ENCODE measurements at places on chromosomes 13 and 19.

- no peak for DNase-seq
These were observed 170.3 kb upstream of the ARGLU1 start for GRCh38 chr13:106738186-106738678.

DNA sequence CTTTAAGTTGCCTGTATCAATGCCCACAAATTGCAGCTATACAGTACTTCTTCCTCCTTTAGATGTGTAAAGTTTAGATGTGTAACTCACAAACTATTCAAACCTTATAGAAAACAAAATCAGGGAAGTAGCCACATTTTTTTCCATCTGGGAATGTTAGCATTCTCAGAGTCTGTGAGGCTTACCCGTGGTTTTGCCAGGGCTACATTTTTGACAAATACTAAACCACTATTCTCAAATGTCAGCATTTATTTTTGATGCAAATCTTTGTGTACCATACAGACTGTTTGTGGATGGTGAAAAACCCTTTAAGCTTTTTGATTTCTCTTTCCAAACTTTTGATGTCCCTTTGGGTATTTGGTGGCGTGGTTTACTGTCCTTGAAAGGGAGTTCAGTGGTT lies 216.4 kb downstream of the POSTN start:
- no peak for DNase-seq

DNA sequence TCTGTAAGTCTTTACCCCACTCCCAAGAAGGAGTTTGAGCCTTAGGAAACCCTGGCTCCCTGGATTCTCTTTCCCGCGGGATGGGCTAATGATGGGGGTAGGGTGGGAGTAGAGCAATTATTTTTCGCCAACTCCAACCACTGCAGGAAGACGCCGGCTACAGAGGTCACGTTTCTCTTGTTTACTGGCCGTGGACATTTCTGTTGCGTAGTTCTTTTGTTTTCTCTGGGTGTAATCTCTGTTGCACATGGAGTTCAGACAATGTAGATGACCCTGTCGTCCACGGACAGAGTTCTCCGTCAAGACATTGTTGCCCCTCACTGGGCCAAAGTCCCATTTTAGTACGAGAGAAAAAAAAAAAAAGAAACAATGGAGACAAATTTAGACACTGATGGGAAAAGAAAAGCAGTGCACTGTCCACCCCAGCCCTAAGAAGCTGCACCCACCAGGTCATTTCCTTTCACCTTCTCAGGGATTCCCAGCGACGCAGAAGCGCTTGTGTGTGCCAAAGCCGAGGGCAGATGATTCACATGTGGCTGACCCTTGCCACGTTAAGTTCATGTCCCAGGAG lies 133.9 kb upstream of the ARGLU1 start:
- no peak for DNase-seq

DNA sequence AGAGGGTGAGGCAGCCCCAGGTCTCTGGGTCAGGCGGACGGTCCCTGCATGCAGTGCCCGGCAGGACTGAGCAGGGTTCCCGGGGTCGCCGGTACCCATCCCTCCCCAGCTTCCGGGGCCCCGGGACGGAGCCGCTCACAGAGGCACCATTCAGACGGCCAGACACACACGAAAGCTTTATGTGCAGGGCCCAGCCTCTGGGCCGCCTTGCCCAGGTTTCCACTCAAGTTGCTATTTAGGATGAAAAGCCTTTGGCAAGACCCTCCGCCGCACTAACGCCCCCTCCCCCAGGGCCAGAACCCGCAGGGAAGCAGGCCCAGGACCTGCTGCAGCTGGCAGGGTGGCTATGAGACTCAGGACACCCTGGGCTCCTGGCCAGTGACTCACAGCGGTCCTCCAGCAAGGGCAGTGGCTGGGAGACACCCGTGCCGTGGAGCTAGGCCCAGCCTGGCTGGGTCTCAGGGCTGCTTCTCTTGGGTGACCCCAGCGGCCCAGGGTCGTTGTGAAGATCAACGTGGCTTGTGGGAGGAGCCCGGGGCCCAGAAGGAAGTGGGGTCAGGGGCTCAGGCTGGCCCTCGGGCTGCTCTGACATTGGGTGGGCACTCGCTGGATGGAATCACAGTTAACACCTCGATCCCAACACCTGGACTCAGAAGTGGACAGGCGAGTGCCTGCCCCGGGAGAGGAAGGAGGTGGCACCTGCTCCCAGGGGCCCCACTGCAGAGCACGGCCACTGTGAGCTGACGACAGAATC lies 4.8 kb downstream of the C19orf25 start:
- no peak for DNase-seq

- DNase-seq: no peak
These were observed 1.5 kb downstream of the ERCC2 start for GRCh38 chr19:45368737-45369340.

GRCh38 chr19:38304866-38305429 lies 897 bp downstream of the C19orf33 start:
- DNase-seq: no peak

GRCh38 chr13:84973661-84974060 lies 825.6 kb downstream of the SLITRK6 start:
- no peak for DNase-seq

DNA sequence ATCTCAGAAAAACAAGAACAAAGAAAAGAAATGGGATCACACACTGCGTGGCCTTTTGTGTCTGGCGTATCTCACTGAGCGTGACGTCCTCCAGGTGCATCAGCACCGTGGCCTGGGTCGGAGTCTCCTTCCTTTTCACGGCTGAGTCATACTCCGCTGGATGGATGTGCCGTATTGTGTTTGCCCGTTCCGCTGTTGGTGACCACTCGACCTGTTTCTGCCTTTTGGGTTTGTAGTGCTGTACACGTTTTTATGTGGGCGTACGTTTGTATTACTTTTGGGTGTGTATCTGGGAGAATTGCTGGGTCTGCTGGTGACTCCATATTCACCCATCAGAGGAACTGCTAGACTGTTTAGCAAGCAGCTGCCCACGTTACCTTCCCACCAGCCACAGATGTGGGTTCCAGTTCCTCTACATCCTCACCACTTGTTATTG lies 11.4 kb downstream of the ARID3A start:
- DNase-seq: peak; percentile 88

GRCh38 chr13:38902551-38902950 lies 88.1 kb downstream of the STOML3 start:
- no peak for DNase-seq

GRCh38 chr13:98254513-98254912 lies 77.4 kb upstream of the RNF113B start:
- no peak for DNase-seq

- DNase-seq: peak; percentile 10
These were observed 22.2 kb downstream of the GPR42 start for GRCh38 chr19:35392742-35393715.

DNA sequence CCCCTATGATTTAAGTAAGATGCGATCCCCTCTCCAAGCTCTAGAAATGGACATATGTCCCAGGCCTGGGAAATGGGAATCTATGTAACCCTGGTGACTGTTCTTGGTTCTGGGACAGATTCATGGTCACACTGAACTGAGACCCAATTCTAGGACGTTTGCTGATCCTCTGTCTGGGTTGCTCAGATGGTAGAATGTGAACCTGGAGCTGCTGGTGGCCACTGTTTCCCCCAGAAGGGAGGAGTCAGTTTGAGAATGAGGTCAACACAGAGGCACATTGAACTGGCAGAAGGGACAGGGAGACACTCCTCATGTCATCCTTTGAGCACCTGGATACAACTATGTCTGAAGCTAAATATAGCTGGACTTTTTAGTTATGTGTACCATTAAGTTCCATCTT lies 29.1 kb downstream of the FAM187B start:
- DNase-seq: no peak

GRCh38 chr19:1896508-1896907 lies 8.7 kb upstream of the ADAT3 start:
- no peak for DNase-seq

- DNase-seq: peak; percentile 60
These were observed 55.4 kb downstream of the SACS start for GRCh38 chr13:23377983-23378632.

DNA sequence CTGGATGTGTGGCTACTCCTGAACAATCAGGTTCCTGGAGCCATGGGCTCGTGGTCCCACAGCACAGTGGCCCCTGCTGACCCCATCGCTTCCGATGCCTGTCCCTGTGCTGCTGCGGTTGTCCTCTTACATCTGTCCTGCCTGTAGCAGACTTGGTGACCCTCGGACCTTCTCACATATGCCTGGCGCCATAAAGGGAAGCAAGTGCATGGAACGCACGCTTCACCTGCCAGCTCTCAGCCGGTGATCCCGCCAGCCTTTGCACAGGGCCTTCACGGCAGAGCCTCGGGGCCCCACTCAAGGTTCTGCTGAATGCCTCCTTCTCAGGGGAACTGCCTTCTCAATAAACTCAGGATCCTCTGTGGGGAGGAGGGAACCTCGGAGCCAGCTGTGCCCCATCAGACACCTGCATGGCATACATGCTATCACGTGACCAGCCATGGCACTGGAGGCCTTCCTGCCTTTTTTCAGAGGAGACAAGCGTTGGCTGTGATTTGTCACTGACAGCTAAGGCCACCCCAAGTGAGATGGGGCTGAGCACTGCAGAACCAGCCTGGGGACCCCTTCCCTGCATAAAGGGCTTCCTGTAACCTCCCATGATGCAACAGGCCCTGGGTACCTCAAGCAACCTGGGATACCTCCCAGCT lies 24.3 kb downstream of the PEPD start:
- no peak for DNase-seq

GRCh38 chr13:82654861-82655855 lies 1227.1 kb downstream of the SLITRK1 start:
- DNase-seq: no peak

DNA sequence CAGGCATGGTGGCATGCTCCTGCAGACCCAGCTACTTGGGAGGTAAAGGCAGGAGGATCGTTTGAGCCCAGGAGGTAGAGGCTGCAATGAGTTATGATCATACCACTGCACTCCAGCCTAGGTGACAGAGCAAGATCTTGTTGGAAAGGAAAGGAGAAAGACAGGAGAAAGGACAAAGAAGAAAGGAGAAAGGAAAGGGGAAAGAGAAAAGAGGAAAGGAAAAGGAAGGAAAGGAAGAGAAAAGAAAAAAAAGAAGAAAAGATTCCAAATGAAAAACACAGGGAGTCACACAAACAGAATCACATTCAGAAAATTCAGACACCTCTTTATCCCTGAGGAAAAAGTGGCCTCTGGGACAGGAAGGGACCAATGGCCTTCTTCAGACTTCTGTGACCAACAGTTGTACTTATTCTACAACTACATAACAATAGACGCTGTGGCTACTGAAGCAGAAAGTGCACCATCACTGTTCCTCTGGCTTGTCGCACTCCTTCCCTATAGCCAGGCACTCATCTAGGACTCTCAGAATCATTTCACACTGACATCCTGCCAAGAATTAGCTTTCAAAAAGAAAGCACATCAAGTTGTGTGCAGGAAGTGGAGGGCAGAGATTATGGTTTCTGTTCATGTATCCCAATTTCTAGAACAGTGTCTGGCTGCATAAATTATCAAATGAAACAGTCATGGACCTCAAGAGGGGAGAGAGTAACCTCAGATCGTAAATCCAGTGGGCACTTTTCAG lies 5.9 kb downstream of the MTMR6 start:
- DNase-seq: no peak

- DNase-seq: peak; percentile 49
These were observed 11.5 kb upstream of the CAPNS1 start for GRCh38 chr19:36128392-36128736.

DNA sequence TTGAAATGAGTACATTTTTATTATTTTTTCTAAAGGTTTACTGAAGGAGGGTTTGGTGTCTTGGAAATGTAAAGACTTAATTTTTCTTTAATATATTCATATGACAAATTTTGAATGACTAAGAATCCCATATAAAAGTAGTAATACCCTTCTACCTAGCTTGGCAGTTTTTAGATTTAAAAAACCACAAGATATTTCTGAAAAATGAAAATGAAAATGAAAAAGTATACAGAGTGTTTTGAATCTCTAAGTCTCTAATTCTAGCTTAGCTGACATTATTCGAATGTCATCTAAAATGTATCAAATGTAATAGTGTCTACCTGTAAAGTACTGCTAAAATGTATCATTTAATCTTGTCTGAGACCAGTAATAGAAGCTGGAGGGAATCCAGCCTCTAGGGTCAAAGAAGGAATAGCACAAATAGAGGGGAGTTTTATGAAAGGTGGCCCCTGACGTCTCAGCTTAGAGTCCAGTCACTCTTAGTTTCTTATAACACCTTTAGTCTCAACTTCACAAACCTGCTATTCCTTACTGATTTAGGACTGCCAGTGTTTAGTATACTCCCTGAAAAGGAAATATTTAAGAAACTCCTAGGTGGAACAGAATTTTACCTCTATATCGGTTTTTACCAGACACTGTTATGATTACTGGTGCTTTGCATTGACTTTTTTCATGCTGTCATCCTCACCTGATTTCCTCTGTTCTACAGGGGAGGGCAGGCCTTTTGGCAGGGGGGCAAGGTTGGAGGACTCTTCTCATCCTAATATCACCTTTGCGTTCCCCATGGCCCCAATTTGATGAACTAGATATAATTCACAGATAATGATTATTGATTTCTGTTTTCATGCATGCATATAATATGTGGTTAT lies 16.2 kb upstream of the MIR17HG start:
- no peak for DNase-seq

DNA sequence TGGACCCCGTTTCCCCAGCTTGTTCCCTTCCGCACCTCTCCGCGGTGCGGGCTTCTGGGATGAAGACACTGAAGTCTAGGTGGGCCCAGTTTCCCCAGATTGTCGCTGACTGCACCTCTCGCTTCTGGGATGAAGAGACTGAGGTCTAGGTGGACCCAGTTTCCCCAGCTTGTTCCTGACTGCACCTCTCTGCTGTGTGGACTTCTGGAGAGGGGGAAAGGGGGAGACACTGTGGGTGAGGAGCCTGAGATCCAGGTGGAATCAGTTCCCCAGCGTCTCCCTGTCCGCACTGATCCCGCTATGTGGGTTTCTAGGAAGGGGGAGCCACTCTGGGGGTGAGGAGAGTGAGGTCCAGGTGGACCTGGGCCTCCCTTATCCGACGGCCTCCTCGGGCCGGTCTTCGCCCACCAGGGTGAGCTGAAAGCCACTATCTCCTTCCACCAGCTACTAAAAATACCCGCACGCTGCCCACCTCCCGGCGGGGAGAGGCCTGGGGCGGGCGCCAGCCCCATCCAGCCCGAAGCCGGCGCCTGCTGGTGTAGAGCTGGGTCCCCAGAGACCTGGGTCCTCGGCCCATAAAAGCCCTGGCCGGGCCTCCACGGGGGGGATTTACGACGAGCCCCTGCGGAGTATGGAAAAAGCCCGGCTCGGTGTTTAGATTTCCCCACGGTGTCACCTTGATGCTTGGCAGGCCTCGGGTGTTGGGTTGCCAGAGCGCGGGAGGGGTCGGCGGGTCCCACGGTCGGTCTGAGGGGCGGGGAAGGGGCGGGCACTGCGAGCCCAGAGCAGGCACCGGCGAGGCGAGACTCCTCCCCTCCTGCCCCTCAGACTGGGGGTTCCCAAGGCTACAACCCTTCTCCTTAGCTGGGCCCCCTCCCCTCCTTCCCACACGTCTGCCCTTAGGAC lies 10.6 kb downstream of the FUT6 start:
- DNase-seq: no peak

DNA sequence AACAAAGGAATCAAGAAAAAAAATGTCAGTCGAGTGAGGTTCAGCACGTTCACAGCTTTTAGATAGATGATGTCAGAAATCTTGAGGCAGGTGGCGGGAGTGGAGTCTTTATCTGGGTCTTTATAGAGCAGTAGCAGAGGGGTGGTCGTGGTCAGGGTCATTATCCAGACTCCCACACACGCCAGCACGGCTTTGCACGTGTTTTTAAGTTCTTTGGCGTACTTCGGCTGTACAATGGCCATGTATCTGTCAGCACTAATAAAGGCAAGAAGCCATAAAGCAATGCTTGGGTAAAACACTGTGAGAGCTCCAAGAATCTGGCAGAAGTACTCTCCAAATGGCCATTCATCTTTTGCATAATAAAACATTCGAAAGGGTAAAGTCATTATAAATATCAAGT lies 2.9 kb downstream of the GPR18 start:
- no peak for DNase-seq

- DNase-seq: no peak
These were observed at the start of gene FXYD3 for GRCh38 chr19:35115177-35115951. Gene FXYD3 (plus strand): TSS chr19:35115823. CDS start chr19:35119377, 3,554 bp downstream.

Measured in inflammatory macrophage treated with lipopolysaccharide for 1 hour (primary cell).